Activated T-helper 9 cell treated with anti-CD3 and anti-CD28 coated beads, Interleukin-2, amount 50 U/mL, for 16 hours (primary cell): ENCODE measurements at places on chromosomes 5 and 9.

GRCh38 chr9:106972082-106972481 is 109.1 kb downstream of the ZNF462 start:
- no peak for DNase-seq

DNA sequence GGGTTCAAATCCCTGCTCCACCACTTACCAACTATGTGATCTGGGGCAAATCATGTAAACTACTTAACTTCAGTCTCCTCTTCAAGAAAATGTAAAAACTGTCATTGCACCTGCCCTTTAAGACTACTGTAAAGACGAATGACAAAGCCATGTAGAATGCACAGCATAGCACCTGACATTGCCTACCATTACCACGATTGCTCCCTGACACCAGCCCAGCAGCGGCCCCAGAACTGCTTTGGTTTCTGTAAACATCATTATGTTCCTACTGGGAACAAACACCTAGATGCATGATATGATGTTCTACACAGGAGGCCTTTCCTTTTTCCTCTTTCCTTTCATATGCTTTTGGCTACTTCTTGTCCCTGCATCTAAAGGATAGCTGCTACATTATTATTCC is 23.1 kb upstream of the PLPP6 start:
- DNase-seq = no peak

DNA sequence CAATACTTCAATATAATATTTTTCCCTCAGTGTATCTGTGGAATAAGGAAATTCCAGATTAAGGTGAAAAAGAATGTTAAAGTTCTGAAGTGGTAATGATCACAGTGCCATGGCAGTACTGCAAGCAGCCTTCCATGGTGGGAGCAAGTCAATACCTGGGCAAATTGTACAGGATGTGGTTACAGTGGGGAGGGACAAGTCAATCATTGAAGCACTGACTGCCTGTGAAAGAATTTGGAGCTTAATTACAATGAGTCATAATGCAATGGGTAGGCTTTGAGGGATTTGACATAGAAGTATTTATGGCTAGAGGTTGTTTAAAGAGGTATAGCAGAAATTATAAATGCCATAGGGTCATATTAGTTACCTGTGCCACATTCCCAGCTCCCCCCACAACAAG is 786.5 kb upstream of the ACO1 start:
- DNase-seq = no peak

DNA sequence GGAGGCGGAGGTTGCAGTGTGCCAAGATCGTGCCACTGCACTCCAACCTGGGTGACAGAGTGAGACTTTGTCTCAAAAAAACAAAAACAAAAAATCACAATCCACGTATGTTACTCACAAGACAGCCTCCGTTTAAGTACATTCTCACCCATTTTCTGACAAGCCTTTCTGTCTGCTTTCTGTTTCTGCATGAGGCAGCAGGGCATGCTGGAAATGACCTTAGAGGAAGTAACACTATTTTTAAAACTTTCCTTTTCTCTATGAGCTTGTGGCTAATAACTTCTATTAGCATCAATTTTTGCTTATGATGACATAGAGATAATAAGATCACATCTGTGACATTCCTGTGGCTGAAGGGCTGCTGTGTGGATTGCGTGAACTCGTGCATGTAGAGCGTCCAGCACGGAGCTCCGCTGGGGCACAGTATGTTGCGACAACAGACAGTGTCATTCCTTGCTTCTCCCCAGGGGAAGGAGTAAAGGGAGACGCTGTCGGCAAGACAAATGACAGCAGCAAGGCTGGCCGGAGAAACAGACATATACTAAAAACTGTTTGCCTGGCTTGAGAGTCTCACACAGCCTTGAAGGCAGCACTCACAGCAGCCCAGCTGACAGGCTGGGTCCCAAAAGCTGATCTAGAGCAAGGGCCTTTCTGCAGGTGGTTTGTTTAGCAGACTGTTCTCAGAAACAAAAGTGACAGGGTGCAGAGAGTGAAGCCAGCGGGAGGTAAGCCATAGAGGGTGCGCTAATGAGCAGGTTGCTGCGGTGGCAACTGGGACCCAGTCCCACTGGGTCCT is 1.6 kb downstream of the BTNL3 start:
- DNase-seq = no peak

DNA sequence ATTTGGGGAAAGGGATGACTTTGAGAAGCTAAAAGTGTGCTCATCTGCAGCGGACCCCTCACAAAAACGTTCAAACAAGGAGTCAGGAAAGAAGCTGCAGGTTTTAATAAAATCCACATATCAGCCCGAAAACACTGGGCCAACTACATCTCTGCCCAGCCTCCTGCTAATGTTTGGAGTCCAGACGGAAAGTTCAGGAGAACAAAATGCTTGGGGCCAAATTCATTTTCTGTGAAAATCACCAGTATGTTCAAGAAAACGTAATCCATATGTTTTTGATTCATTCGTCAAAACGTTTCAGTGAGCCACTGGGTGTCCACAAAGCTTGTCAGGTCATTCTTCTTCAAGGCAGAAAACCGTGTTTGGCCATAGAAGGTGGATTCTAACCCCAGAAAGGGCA is 87.5 kb upstream of the GAS1 start:
- no peak for DNase-seq

DNA sequence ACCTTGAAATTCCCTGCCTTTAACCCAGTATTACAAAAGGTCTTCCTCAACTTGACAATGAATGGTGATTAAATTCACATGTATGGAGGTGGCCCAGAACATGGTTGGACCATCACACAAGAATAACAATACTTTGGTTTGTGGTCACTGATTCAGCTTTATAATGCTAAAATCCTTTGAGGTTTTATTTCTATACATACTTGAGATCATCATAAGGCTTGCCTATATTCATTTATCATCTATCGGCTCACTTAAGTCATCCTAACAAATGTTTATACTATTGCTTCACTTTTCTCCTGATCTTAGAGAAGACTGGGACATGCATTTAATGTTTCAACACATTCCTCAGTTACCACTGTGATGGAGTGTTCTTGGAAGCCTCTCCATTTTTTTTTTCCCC is 191.3 kb downstream of the DMAC1 start:
- DNase-seq = no peak

DNA sequence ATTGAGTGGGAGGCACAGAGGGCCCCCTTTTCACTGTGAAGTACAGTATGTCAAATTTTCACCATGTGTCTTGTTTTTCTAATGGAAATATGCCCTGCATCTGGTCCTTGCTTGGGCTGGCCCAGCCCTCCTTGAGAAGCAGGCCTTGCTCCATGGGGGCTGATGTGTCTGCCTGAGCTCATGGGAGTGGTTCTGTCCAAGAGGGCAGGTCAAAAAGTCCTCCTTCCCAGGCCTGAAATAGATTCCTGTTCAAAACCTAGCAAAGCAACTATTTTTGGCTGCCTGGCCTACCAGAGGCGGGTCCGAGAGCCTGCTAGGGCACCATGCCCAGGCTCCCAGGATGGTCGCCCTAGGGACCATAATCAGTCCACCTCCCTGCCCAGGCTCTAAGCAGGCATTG is 40.5 kb upstream of the NEURL1B start:
- no peak for DNase-seq
